PC-3 (cell line): ENCODE measurements at places on chromosomes 5 and 9.
A peak's percentile ranks its signal among the peaks of the same experiment; 100 is the strongest.

DNA sequence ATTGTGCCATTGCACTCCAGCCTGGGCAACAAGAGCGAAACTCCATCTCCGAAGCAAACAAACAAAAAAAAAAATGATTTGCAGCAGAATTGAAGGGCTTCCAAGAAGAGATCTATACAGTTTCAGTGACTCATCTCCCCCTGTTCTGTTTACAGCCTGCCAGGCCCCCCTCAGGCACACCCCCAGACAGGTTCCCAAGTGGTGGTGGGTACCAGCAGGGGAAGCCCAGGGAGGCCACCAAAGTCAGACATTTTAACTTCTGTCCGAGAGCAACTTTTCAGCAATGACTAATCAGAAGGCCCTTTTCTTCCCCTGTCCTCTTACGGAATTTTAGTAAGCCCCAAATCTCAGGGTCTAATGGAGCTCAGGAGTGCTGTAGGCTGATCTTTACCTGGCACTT lies 98.7 kb downstream of the PAX5 start:
- no peak for DNase-seq

- DNase-seq, result peak; percentile 71
Measured at GRCh38 chr9:16871336-16872151, 1.1 kb upstream of the BNC2 start.

GRCh38 chr5:36573438-36573837 lies 33.0 kb upstream of the SLC1A3 start:
- DNase-seq, result peak; percentile 70

GRCh38 chr5:7363067-7363677 lies 32.8 kb upstream of the ADCY2 start:
- DNase-seq, result no peak

- DNase-seq, result peak; percentile 99
Measured at GRCh38 chr5:9059920-9060691, 485.8 kb downstream of the SEMA5A start.

- DNase-seq, result no peak
Measured at GRCh38 chr5:135718651-135719050, 115.8 kb upstream of the SLC25A48 start.

DNA sequence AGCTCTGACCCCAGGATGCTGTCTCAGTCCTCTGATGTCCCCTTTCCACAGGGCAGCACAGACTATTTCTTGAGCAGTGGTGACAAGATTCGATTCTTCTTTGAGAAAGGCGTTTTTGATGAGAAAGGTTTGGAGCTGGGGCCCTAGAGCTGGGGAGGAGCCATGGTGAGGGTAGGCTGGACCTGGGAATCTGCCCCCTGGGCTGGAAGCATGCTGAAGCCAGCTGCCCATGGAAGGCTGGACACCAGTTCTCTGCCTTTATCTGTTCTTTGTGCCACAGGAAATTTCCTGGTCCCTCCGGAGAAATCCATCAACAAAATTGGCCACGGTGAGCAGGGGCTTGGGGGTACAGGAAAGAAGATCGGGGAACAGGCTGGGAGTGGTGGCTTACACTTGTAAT lies 12.9 kb downstream of the PHYHD1 start:
- DNase-seq, result no peak

- DNase-seq, result peak; percentile 56
Measured at GRCh38 chr9:121439711-121440664, 59.7 kb downstream of the GGTA1 start.

GRCh38 chr5:151254556-151254955 lies 1.6 kb downstream of the GM2A start:
- no peak for DNase-seq

- no peak for DNase-seq
Measured at GRCh38 chr9:87834357-87834756, 48.3 kb upstream of the SPATA31E1 start.

GRCh38 chr5:72537166-72537565 lies 30.0 kb upstream of the ZNF366 start:
- no peak for DNase-seq

DNA sequence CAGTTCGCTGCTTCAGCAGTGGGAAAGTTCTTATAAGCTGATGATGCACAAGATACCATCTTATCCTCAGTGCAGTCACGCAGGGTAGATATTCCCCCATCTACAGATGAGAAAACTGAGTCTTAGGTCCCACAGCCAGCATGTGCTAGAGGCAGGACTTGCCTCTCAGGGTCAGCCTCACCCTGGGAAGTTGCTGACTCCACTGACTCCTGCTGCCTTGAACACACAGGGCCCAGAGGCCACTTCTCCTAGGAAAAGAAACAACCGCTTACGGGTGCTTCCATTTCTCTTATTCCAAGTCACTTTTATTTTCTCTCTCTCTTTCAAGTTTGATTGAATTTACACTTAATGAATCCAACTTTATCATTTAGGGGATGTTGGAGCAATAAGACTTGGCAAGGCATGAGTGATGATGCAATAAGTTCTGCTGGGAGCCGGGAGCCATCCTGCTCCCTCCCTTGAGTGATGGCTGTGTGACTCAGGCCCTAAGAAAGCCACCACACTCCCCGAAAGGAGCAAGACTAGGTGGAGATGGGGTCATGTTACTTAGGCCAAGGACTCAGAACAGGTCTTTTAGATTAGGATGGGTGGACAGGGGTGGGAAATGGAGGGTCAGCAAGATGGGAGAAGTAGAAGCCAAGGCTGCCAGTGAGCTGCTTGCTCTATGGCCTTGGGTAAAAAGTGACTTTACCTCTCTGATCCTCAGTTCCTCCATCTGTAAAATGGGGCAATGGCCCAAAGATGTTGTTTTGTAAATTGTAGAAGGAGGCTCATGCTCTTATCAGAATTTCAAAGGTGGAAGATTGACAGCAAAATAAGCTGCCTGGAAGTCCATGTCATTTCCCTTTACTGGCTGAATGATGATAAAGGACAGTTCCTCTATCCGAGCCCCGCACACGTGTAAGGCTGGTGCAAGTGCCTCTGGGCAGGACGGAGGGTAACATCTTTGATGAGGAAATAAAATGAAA lies 67.4 kb upstream of the ZNF618 start:
- DNase-seq, result peak; percentile 67

GRCh38 chr5:151684690-151685361 lies 1.9 kb downstream of the SPARC start:
- peak; percentile 46 for DNase-seq

DNA sequence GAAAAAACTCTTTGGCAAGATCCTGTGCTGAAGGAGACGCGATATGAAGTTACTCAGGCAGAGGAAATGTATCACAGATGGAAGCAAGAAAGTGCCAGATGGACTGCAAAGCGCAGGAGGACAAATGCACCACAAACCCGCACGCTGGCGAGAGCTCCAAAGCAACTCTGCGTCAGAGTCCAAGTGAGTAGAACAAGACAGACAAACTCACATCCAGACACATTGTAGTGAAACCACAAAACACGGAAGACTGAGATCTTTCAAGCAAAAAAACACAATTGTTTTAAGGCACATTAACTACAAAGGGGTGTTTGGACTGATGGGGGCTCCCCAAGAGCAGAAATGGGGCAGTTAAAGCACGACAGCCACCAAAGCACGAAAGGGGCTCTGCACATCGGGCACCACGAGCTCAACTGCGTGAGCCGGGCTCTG lies 39.2 kb upstream of the NKD2 start:
- DNase-seq, result no peak

GRCh38 chr9:19231126-19231903 lies 822 bp downstream of the DENND4C start:
- peak; percentile 4 for DNase-seq

GRCh38 chr5:3394891-3395599 lies 200.6 kb upstream of the IRX1 start:
- no peak for DNase-seq

GRCh38 chr5:95986001-95986400 lies 24.4 kb upstream of the ELL2 start:
- DNase-seq, result no peak

DNA sequence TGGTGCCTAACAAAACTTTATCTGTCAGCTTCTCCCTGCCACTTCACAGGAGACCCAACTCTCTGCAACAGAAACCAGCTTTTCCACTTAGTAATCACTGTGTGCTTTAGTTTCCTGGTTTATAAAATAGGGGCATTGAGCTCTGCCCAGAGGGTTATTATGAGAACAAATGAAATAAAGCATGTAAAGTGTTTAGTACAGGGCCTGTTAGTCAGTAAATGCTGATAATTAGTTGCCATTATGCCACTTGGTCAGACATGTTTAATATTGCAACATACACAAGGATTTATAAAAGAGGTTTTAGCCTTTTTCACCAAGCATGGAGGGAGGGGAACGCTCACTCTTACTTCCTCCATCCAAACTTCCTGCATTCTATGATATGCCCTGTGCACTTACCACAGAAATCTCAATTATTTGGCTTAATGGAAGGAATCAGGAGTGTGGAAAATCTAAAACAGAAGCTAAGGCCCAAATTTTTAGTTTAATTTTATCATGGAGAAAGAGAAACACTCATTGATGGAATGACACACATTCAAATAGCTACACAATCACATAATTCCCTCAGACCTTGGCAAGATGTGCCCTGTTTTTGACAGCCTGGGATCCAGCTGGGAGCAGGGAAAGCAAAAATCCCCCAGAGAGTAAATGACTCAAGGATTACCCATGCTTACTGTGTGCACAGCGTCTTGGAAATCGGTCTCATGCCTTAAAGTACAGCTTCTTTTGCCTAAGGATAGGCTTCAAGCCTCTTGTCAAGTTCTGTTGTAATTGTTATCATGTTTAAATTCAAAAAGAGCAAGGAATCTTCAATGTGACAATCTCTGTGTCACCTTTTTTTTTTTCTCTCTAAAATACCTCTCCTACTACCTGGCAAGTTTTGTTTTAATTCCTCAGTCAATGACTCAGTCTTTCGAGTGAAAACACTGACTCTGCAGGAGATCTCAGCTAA lies 34.0 kb downstream of the ZNF474 start:
- peak; percentile 71 for DNase-seq

DNA sequence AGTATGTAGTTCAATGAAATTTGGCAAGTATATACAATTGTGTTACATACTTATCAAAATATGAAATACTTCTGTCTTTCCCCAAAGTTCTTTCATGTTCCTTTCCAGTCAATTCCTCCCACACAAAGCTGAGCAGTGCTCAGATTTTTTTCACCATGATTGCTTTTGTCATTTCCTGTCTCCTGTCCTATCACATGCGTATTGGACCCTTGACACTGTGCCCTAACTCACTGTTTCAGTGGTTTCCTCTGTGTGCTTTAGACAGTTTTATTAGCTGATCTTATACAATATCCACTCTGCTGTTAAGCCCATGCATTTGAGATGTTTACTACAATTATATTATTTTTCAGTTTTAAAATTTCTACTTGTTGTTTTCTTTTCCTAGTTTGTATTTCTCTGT lies 463.6 kb upstream of the MEF2C start:
- no peak for DNase-seq

DNA sequence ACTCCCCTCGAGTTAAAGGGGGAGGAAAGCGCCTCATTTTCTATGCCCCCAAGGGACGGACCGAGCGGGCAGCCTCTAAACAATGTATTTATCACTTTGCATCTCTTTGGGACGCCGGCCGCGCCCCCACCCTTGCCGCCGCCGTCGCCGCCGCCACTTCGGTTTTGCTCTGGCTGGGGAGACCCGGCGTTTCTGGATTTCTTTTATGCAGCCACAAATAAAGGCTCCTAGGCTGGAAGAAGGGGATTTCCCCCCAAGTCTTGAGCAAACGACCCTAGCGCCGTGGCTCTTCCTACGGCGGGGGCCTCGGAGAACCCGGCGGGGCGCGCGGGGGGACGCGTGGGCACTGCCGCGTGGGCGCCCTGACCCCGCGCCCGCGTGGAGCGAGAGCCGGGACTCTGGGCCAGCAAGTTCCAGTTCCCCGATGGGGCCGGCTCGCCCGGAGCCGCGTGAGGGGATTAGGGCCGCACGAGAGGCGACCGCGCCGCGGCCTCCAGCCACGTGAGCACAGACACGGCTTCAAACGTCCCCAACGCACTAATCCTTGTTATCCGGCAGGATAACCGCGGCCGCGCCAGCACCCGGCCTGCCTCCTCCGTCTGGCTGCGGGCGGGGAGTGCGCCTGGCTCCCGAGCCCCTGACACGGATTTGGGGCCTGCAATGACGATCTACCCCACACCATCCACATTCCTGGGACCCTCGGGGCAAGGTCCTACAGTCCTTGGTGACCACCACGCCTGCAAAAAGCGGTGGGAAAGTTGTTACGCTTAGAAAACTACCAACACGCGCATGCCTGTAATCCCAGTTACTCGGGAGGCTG lies 7.9 kb upstream of the NEUROG1 start:
- no peak for DNase-seq

GRCh38 chr5:3542158-3542557 lies 53.5 kb upstream of the IRX1 start:
- peak; percentile 10 for DNase-seq

- no peak for DNase-seq
Measured at GRCh38 chr9:116959809-116960208, 272.7 kb downstream of the TRIM32 start.

DNA sequence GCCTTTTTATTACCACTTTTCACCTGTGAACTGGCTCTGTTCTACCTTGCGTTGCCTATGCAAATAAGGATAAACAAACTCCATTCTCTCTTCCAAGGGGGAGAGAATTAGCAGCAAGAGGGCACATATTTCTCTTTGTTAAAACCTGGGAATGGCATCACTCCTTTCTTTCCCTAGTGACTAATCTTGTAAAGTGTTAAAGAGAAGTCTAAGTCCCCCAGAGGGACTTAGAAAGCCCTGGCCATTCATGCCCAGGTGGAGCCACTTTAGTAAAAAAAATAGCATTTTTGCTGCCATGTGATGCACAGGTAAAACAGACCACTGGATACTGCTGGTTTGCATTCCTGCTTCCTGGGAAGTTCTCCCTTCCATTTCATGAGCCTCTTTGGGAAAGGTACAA lies 148.4 kb downstream of the MAN2A1 start:
- no peak for DNase-seq

- DNase-seq, result peak; percentile 87
Measured at GRCh38 chr9:130680836-130681768, 12.5 kb upstream of the EXOSC2 start.

GRCh38 chr9:29319736-29320513 lies 1746.6 kb upstream of the C9orf72 start:
- DNase-seq, result no peak

- no peak for DNase-seq
Measured at GRCh38 chr5:177476531-177477233, 3.2 kb upstream of the DBN1 start.

- DNase-seq, result no peak
Measured at GRCh38 chr5:74355041-74355824, 285.3 kb downstream of the ENC1 start.

- DNase-seq, result no peak
Measured at GRCh38 chr9:110157823-110158664, 49.9 kb downstream of the C9orf152 start.

DNA sequence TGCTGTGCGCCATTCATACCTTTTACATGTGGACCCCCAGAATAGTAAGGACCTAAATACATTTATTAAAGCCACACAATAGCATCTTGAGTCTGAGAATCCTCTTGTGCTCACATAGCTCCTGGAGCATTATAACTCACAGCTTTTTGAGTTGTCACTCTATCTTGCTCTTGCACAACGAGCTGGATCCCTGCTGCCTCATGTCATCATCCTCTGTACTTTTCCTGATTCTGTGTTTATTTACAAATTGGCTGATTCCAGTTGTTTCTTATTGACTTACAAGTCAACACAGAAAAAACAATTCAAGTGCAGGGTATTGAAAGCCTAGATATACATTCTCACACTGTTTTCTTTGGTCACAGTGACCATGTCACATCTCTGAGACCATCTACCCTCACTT lies 112.9 kb downstream of the SLC1A3 start:
- DNase-seq, result no peak
